ENCODE measurements at places on chromosomes 7 and 10.

- no peak for DNase-seq
Observed at GRCh38 chr7:17009007-17009719, 127.4 kb upstream of the AGR3 start.

- DNase-seq, result no peak
Observed at GRCh38 chr7:132255898-132256297, 320.4 kb downstream of the PLXNA4 start.

DNA sequence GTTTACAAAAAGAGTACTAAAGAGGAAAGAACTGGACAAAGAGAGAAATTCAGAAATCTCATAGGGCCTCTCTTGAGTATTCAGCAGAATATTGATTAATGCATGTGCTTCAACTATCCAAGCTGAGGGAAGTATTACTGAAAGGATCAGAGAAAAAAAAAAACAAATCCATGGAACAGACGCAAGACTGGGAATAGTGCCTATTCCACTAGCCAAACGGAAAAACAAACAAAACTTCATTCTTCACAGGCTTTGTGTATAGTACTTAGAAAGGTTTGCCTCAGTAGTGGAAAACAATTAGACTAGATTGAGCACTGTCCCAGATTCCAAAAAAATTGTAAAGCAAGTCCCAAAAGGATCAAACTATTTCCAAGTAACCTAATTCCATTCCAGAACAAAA lies 106.2 kb downstream of the TFEC start:
- DNase-seq, result no peak

DNA sequence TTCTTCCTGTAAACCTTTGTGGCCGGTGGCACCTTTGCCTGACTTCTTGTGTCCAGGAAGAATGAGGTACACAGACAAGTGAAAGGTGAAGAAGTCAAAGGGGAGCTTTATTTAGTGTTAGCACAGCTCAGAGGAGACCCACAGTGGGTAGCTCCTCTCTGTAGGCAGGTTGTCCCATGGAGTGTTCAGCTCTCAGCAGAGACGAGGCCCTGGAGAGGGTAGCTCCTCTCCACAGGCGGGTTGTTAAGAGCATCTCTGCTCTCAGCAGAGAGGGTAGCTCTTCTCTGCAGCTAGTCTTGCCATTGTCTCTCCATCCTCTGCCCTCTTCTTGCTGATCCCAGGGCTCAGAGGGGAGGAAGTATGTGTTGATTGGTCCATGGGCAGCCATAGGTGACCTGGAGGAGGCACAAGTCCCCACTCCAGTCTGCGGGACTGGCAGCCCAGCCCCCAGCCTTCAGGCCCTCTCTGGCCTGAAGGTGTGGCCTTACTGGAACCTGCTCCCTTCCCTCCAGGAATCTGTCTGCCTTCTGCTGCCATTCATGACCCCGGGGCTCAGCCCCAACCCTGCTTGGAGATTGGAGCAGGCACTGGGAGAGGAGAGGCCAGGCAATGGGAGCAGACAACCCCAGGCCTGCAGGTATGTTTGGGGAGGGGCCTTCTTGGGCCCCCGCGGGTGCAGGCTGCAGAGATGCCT lies 24.5 kb downstream of the HHEX start:
- DNase-seq, result no peak

- DNase-seq, result peak; percentile 19
Observed at GRCh38 chr10:89963451-89964102, 262.2 kb downstream of the KIF20B start.

GRCh38 chr7:129144834-129145668 lies 544 bp downstream of the TSPAN33 start:
- no peak for DNase-seq

GRCh38 chr10:28627102-28627501 lies 50.2 kb upstream of the BAMBI start:
- DNase-seq, result peak; percentile 65

DNA sequence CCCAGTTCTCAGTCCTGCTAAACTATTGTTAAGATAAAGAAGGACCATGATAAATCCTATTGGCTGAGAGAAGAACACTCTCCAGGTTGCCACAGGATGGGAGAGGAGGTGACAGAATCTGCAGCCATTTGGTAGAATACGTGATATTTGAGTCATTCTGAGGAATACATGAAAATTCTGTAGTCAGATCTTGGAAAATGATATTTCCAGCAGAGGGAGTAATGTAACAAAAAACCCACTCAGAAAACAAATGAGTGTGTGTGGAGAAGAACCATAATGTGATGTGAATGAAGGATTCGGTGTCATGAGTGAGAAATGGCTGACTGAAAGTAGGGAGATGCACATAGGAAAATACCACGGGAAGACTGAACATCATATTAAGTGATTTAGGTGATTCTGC lies 128.5 kb upstream of the PFKP start:
- DNase-seq, result no peak

- no peak for DNase-seq
Observed at GRCh38 chr7:150402671-150403321, 23.7 kb downstream of the ZNF775 start.

- DNase-seq, result no peak
Observed at GRCh38 chr10:32530231-32530630, 84.3 kb downstream of the CCDC7 start.

GRCh38 chr7:131327049-131327625 lies 539 bp upstream of the MKLN1 start:
- DNase-seq, result peak; percentile 22

GRCh38 chr7:53611043-53611442 lies 575.6 kb downstream of the POM121L12 start:
- no peak for DNase-seq

All from astrocyte of the cerebellum (primary cell).